Sciatic nerve (tissue), 2 donors: ENCODE measurements at places on chromosomes 12 and 14. TPM values are rescaled to one million over a fixed set of nuclear protein-coding genes. Genes with fewer than 3 reads are reported as not detected.

- DNase-seq, result no peak
These were observed 48.9 kb downstream of the PPP1R12A start for GRCh38 chr12:79885911-79886490.

Gene SIX6
- not detected for total RNA-seq

Gene KRT77
- total RNA-seq, result not detected

Gene DNAJC22
- not detected for total RNA-seq

Gene LRIG3
- 54.2 TPM for total RNA-seq

- no peak for DNase-seq
These were observed 173.6 kb upstream of the EEA1 start for GRCh38 chr12:93102744-93103143.

Gene ADAMTS20
- total RNA-seq, result not detected

DNA sequence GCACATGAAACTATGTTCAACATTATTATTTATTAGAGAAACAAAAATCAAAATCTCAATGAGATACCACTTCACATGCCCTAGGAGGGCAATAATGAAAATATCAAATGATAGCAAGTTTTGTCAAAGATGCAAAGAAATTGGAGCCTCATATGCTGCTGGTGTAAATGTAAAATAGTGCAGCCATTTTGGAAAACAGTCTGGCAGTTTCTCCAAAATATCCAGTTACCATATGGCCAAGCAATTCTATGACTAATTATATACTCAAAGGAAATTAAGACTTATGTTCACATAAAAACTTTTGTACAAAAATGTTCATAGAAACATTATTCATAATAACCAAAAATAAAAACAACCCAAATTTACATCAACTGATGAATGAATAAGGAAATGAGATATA lies 313.6 kb upstream of the LMO3 start:
- no peak for DNase-seq

Gene TAS2R46
- total RNA-seq, result 2.8 TPM

GRCh38 chr12:52708010-52708409 lies 4.7 kb upstream of the KRT77 start:
- DNase-seq, result no peak

Gene NPFF
- not detected for total RNA-seq

- DNase-seq, result no peak
These were observed 66.0 kb downstream of the DNAH10 start for GRCh38 chr12:123828120-123828519.

Gene CLEC14A
- 47.3 TPM for total RNA-seq

- no peak for DNase-seq
These were observed 2.0 kb downstream of the EMC9 start for GRCh38 chr14:24139272-24139934.
